Activated naive CD4-positive, alpha-beta T cell (primary cell): ENCODE measurements at places on chromosomes 5 and 9.

DNA sequence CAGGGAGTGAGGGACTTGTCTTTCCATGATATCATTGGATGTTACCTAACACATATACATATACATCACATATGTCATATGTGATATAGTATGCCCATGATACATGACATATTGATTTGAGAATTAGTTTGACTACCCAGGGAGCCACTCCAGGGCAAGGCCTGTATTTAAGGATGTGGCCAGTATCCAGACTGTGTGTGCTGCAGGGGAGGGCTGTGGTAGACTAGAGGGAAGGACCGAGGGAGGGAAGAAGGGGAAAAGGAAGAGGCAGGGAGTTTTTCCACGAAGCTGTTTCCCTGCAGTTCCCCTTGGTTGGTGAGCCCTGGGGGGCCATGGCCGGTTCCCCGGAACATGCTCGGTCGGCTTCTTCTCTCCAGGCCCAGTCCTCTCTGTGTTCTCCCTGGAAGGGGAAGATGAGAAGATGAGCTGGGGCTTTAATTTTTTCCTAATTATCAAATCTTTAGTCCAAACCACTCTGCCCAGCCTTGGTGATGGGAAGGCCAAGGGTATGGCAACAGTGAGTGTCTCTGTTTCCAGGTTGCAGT is 48.7 kb downstream of the NSUN2 start:
- DNase-seq: no peak

DNA sequence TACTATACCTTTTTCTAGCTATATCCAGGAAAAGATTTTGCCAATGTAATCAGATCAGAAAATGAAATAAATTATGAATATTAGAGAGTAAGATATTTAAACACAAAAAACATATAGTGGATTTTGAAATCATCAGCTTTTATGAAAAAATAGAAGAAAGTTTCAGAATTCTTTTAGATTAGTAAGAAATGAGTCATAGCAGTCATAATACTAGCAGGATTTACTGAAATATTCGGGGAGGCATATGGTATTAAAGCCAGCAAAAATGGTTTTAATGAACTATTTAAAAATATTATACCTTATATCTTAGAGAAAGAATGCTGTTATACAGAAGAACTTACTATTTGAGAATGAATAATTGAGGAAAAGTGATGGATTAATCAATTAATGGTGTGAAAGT is 303.6 kb upstream of the NUDT12 start:
- no peak for DNase-seq

DNA sequence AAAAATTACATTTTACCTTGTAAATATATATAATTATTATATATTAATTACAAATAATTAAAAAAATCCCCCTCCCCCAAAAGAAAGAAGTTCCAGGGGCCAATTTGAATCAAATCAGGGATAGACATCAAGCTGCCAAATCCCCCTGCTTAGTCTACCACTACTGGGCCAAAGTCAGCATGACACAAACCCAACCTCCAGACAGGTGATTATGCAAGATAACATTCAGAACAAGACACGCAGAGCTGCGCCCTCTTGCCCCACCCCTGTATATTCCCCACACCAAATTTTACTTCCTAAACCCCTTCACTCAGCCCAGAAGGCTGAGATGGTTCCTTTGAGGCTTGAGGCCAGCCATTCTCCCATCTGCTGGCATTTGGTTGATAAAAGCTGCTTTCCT is 2059.1 kb upstream of the CDH6 start:
- DNase-seq: no peak

- no peak for DNase-seq
Measured at GRCh38 chr9:109780453-109781033, 545 bp downstream of the PALM2AKAP2 start.

GRCh38 chr9:111094958-111095357 is 56.7 kb upstream of the LPAR1 start:
- DNase-seq: no peak

- no peak for DNase-seq
Measured at GRCh38 chr5:53944981-53945380, 365.4 kb downstream of the ARL15 start.

GRCh38 chr5:94420885-94421284 is 197.5 kb downstream of the KIAA0825 start:
- DNase-seq: no peak

GRCh38 chr9:13500034-13500433 is 220.5 kb upstream of the MPDZ start:
- no peak for DNase-seq

DNA sequence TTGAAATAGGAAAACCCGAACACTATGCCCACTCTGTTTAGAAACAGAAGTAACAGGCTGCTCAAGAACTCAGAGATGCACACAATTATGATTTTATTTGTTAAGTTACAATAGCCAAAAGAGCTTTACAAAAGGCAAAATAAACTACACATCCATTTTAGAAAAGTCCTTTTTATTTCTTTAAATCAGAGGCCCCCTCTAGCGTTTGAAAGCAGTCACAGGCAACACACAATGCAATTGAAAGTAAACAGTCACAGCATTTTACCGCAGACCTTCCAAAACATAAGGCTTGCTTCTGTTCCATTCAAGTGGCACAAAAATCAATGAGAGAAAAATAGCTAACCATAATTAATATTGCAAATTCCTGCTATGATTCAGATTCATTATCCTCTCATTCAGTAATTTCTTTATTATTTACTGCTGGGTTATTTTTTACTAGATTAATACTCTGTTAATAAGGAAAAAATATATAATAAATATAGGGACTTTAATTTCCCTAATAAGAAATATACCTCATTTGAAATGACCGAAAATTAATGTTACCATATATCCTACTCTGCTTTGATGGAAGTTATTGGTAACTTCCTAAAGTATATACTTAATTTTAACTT is 78.3 kb downstream of the CEP120 start:
- DNase-seq: no peak

- no peak for DNase-seq
Measured at GRCh38 chr9:131483319-131484050, 19.2 kb upstream of the POMT1 start.

- DNase-seq: no peak
Measured at GRCh38 chr5:124935065-124935464, 188.6 kb upstream of the ZNF608 start.

DNA sequence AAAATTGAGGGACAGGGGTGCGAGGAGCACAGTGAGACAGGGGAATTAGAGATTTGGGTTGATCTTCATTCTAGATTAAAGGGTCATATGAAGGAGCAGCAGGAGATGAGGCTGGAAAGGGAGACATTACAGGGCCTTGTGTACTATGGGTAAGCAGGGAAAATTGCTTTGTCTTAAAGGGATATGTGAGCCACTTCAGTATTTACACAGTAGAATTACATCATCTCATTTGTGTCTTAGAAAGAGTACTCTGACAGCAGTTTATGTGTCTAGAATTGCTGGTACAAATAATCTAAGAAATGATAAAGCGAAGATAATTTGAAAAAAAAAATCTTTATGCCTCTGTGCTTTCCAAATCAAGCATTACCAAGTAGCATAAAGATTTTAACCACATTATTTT is 287.0 kb upstream of the ARRDC3 start:
- DNase-seq: no peak

DNA sequence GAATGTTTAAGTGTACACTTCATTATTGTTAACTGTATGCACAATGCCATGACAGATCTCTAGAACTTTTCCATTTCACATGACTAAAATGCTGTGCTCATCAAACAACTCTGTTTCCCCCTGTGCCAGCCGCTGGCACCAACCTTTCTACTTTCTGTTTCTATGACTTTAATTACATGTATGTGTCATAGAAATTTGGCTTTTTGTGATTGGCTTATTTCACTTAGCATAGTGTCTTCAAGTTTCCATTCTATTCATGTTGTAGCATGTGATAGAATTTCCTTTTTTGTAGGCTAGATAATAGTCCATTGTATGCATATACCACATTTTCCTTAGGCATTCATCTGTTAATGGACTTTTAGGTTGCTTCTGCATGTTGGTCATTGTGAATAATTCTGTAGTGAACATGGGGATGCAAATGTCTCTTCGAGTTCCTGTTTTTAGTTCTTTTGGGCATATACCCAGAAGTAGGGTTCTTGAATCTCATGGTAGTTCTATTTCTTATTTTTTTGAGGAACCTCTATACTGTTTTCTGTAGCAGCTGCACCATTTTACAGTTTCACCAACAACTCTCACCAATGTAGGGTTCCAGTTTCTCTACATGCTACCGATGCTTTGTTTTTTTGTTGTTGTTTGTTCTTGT is 184.4 kb upstream of the DMRT1 start:
- no peak for DNase-seq

DNA sequence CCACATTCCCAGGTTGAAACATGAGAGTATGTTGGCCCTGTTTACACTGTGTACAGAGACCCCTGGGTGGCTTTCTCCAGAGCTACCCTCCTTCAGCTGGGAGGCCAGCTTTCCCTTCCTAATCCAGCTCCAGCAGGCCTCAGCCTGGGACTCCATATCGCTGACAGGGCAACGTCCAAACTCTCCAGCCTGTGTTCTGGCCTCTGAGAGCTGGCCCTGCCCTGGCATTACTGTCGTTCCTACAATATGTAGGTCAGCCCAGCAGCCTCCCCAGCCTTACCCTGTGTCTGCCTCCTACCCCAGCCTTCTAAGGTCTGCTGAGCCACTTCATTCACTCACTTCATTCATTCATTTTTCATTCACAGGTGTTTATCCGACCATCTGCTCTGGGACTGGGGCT is 8.3 kb upstream of the EEIG1 start:
- DNase-seq: no peak

DNA sequence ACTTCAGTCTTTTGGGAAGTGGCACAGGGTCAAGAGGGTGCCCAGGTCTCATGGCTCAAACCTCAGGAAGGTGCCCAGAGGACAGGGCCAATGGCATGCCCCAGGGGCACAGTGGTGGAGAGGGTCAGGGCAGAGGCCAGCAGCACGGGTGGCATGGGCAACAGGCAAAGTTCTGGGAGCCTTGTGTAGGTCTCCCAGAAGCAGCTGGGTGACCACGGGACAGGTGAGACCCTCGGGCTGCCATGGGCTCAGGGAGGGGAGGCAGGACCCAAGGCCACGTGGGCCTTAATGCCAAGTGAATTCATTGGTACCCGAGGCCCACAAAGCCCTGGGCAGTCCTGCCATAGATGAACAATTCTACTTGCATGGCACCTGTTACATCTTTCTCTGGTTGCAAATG is 72.4 kb upstream of the ADAMTS2 start:
- no peak for DNase-seq

- DNase-seq: no peak
Measured at GRCh38 chr5:2158109-2158508, 275.4 kb upstream of the IRX4 start.
